Thyroid gland (tissue), 4 donors: ENCODE measurements at places on chromosomes 5 and 9. TPM values are rescaled to one million over a fixed set of nuclear protein-coding genes. Genes with fewer than 3 reads are reported as not detected.

Gene VLDLR
- 38.2 TPM for total RNA-seq

Gene ZCCHC10
- 43.4 TPM for total RNA-seq

Gene ADAMTS16
- total RNA-seq: 0.13 TPM

DNA sequence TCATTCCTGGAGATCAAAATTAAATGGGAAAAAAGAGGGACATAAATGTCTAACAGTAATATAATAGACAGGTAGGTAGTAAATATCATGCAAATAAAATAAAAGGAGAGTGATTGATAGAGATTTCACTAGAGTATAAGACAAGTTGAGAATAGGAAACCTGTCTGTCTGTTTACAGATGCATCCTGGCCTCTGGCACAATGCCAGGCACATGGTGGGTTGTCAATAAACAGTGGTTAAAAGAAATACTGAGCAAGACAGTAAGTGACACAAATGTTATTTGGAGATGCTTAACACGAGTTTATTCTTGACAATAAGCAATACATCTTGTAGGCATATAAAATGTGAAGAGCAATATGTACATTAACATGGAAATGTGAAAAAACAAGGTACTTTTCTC, 33.3 kb downstream of the RICTOR start:
- no peak overlapping the region for H3K27ac ChIP-seq
- no peaks in the 10 kb centered on the region for H3K4me1 ChIP-seq
- no peaks in the 10 kb centered on the region for H3K27me3 ChIP-seq
- H3K4me3 ChIP-seq: no peak overlapping the region
- DNase-seq: peak; percentile 8

GRCh38 chr9:124502711-124503702, 4.2 kb downstream of the NR5A1 start:
- peaks cover 5% of the 10 kb centered on the region for H3K4me1 ChIP-seq
- H3K27ac ChIP-seq: no peak overlapping the region

DNA sequence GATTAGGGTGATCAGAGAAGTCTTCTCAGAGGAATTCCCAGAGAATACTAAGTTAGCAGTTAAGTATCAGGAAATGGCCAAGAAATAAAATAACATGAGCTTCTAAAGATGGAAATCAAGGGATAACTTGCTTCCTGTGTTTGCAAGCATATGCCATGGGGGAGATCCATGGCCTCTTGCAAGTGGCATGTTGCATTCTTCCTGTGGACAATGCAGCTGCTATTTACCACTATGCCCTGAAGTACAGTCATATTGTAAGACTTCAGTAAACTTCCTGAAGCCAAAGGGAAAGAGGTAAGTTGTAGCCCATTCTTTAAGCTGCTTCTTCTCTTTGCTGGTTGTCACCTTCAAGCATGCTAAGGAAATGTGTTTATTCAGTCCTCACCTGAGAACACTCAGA, 154.7 kb upstream of the RUSC2 start:
- H3K27me3 ChIP-seq: no peaks in the 10 kb centered on the region
- DNase-seq: no peak
- no peaks in the 10 kb centered on the region for H3K36me3 ChIP-seq
- H3K27ac ChIP-seq: no peak overlapping the region

GRCh38 chr5:139105621-139106071, 92.5 kb downstream of the SIL1 start:
- H3K36me3 ChIP-seq: no peaks in the 10 kb centered on the region
- peak; percentile 78 for DNase-seq
- no peak overlapping the region for H3K4me3 ChIP-seq
- H3K4me1 ChIP-seq: peaks cover 72% of the 10 kb centered on the region

- peak; percentile 98 for DNase-seq
- no peaks in the 10 kb centered on the region for H3K36me3 ChIP-seq
- no peaks in the 10 kb centered on the region for H3K27me3 ChIP-seq
These were observed 156.3 kb upstream of the IER5L start for GRCh38 chr9:129334105-129334935.

DNA sequence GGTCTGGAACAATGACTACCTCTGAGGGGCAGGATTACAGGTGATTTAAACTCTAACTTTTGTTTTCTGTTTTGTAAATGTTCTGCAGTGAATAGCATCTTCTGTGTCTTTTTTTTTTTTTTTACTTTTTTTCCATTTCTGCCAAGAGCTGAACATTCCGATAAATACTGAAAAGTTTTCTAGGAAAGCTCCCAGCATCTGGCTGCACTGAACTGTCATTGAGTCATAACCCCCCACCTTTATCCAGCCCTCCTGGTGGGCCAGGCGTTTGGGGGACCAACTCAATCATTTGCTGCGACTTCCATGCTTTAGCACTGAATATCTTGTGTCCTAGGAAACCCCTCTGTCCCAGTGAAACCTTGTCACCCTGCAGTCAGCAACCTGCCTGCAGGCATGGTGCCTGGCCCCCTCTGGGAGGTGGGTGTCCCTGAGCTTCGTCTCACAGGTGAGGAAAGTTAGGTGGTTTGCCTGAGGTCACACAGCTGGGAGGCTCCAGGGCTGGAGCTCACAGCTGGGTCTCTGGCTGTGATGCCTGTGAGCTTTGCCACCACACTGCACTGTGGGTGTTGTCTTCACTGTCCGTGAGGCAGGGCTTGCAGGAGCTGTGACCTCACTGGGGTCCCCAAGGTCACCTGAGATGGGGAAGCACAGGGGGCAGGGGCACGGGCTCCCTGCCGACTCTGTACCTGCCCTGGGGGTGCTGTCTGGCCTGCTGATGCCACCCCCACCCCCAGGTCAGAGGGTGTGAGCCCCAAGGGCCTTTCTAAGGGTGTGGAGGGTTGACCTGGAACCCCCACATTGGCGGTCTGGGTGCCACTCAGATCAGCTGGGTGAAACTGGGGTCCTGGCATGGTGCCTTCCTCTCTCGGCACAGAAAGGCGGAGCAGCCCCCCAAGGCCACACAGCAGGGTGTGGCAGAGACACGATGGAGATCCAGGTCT, 14.1 kb downstream of the PLPP7 start:
- no peaks in the 10 kb centered on the region for H3K4me1 ChIP-seq
- H3K4me3 ChIP-seq: no peak overlapping the region
- no peaks in the 10 kb centered on the region for H3K27me3 ChIP-seq
- DNase-seq: no peak
- no peaks in the 10 kb centered on the region for H3K36me3 ChIP-seq

DNA sequence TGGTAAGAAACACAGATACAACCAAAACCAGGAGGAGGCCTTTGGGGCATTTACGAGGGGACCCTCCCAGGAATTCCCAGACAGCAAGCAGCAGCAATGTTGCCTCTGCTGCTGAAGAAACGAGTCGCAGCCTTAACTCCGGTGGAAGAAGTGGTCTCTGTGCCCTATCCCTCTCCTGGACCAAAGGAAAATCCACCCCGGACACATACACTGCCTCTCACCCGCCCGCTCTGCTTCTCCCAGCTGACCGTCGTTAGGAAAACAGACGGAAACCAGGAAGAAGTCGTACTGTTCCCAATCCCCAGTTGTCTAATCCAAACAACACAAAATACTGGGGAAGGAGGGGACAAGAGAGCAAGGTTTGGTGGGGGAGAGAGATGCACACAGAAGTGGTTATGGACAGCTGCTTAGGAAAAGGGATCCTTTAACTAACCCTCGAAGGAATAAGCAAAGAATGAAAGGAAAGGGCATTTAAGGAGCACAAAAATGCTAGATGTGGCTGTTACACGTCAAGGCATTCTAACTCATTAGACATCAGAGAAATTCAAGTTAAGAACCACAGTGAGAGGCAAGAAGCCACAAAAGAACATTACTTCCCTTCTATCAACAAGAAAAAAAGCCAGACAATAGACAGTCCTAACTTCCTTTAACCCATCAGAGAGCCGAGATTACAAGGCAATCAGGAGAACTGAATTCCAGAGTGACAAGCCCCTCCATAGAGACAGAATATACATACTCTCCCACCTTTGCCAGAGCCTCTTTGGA, 71.9 kb downstream of the ACTL7B start:
- no peak for DNase-seq
- H3K4me1 ChIP-seq: no peaks in the 10 kb centered on the region
- no peak overlapping the region for H3K4me3 ChIP-seq

GRCh38 chr9:90969021-90969675, 167.5 kb downstream of the SYK start:
- H3K4me1 ChIP-seq: peaks cover 45% of the 10 kb centered on the region
- H3K27ac ChIP-seq: no peak overlapping the region
- H3K36me3 ChIP-seq: no peaks in the 10 kb centered on the region

GRCh38 chr9:37936965-37937364, 33.0 kb upstream of the SLC25A51 start:
- H3K27me3 ChIP-seq: no peaks in the 10 kb centered on the region
- H3K27ac ChIP-seq: no peak overlapping the region
- H3K4me1 ChIP-seq: no peaks in the 10 kb centered on the region
- H3K36me3 ChIP-seq: no peaks in the 10 kb centered on the region
- no peak overlapping the region for H3K4me3 ChIP-seq
